Globus pallidus (tissue), 1 donor: ENCODE measurements at places on chromosomes 16 and 17.
A peak's percentile ranks its signal among the peaks of the same experiment; 100 is the strongest.

- DNase-seq: no peak
Measured at GRCh38 chr17:50686494-50687199, 21.1 kb downstream of the ANKRD40 start.

GRCh38 chr17:42340691-42341127, 47.5 kb downstream of the STAT3 start:
- no peak for DNase-seq

DNA sequence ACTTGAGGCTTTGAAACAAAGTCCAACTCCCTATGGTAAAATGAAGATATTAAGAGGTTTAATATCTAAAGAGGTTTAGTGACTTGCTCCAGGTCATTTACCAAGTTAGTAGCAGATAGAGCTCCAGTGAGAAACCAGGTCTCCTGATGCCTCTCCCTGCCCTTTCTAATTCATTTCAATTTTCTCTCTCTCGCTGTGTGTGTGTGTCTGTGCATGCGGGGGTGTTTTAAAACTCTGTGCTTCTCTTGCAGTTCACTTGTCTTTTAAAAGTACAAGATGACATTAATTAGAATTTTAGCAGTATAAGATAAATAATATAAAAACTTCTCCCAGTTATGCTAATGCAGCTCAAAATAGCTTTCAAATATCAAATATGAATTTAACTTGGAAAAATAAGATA, 8.2 kb upstream of the ZP2 start:
- DNase-seq: no peak

- peak; percentile 70 for DNase-seq
Measured at GRCh38 chr17:76485569-76485968, 15.7 kb downstream of the RHBDF2 start.

DNA sequence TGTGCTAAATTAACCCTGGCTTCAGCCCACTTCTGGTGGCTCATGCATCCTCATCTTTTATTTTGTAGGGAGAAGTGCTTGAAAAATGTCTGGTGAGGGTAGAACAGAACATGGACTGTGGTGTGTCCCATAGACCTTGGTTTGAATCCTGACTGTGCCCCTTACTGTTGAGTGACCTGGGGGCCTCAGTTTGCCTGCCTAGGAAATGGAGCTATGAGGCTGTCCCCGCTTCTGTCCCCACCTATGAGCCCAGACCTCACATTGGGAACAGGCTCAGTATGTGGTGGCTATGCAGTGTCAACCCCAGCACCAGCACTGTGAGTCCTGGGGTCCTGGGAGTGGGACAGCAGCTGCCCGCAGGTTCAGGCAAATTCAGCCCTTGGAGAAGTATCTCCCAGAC, 186.3 kb upstream of the GSE1 start:
- DNase-seq: no peak
